ENCODE measurements at places on chromosomes 2 and 18.
A peak's percentile ranks its signal among the peaks of the same experiment; 100 is the strongest.

DNA sequence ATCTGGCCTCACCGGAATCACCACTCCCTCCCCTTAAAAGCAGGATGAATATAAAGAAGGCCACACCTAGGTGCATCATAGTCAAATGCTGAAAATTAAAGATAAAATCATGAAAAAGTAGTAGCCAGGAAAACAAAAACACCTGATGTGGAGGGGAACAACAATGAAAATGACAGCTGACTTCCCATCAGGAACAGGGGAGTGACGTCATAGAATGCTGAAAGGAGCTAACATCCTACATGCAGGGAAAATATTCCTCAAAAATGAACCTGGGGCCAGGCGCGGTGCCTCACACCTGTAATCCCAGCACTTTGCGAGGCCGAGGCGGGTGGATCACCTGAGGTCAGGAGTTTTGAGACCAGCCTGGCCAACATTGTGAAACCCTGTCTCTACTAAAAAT lies 108.1 kb downstream of the UGGT1 start:
- DNase-seq = no peak

GRCh38 chr18:54161267-54161666 lies 63.2 kb downstream of the MBD2 start:
- DNase-seq = no peak

GRCh38 chr18:79577451-79578395 lies 101.9 kb upstream of the CTDP1 start:
- DNase-seq = peak; percentile 14

DNA sequence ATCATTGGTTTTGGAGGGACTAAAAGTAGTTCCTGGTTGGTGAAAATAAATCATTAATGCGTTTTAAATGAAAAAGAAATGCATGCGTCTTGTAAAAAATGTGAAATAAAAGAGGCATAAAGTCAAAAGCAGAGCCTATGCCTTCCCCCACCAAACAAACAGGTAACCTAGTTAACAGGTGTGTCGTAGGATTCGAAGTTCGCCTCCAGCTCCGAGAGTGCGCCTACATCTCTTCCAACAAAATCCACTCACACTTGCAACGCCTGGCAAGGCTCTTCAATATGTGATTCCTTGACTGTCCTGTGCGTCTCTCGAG lies 677 bp upstream of the SMAD4 start:
- DNase-seq = no peak

- DNase-seq = no peak
Observed at GRCh38 chr2:195289081-195289480, 367.9 kb upstream of the SLC39A10 start.

DNA sequence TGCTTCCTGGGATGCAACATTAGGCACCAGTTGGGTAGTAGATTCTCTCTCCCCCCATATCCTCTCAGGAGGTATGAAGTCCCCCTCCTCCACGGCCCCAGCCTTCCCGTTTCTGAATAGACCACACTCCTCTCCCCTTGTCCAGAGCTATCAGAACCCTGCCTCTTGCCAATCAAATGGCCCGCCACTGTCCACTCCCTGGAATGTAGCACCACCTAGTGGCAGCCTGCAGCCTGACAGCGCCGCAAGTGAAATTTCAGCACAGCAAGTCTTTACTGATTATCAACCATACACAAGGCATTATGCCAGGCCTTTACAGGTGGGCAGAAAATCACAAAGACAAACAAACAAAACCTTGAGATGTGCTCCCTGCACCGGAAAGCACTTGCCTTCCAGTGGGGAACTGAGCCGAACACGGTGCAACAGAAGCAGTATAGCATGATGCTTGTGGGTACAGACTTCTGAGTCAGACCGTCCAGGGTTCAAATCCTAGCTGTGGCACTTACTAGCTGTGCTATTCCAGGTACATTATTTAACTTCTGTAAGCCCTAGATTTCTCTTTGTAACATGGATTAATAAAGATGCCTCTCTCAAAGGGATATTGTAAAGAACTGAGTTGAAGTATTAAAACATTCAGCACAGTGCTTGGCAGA lies 174.0 kb downstream of the SMAD2 start:
- DNase-seq = peak; percentile 49

GRCh38 chr2:128720080-128721022 lies 401.7 kb upstream of the HS6ST1 start:
- DNase-seq = no peak

- DNase-seq = no peak
Observed at GRCh38 chr2:193584522-193584938, 1389.8 kb upstream of the TMEFF2 start.

DNA sequence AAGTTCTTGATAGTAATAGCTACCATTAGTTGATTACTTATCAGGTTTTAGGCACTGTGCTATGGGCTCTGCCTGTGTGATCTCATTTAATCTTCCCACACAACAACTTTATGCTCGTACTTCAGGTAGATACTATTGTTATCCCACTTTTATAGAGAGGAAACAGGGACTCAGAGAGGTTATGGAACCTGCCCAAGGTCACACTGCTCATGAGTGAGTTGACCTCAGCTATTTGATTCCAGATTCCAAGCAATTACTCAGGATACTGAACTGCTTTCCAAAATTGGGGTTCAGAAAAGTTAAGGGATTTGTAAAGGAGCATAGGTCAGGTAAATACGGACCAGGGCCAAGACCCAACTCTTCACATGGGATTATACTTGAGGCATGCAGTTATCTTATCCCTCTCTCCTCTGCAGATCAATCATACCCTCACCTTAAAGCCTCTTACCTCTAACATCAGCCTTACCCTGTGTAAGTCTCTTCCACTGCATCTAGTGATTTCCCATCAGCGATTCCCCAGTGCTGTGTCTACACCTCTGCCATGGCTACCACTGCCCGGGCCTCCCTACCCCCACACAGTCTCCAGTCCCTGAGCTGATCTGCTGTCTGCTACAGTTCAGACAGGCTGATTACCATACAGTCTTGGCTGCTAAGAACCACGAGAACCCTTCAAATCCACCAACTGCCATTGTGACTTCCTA lies 74.4 kb downstream of the ANTXR1 start:
- no peak for DNase-seq

DNA sequence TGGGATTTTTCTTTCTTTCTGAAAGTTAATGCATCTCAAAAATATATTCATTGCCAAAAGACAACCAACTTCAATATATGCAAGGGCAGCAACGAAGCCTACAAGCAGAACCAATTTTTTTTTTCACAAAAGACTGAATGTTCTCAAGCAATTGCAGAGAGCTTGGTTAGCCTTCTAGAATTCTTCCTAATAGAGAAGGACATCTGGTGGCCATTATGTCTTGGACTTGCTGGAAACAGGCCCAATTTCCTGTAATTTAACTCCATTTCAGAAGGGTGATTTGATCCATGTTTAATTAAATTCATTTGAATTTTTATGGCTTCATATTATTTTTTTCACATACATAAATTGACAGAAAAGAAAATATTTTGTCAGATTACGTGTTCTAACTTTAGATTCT lies 208.0 kb downstream of the TPGS2 start:
- DNase-seq = no peak

DNA sequence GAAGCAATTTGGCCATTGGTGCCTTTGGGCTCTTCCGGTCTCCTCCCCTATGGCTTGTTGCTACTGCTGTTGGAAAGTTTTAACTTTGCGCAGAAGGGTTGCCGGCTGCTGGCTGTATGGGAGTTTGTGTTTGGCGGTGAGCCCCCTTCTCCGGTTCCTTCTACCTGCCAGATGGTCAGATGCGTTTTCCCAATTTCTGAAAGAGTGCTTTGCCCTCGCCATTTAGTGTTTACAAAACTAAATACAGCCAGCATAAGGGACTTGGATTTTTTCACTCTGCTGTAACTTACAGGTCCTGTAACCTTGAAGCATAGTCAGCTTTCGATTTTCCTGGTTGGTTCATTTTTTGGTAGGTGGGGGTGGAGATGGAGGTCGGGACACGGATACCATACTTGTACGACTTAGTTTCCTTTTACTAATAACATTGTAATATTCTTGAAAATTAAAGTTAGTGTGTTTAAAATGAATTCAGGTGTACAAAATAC lies 604 bp downstream of the COQ10B start:
- DNase-seq = no peak

DNA sequence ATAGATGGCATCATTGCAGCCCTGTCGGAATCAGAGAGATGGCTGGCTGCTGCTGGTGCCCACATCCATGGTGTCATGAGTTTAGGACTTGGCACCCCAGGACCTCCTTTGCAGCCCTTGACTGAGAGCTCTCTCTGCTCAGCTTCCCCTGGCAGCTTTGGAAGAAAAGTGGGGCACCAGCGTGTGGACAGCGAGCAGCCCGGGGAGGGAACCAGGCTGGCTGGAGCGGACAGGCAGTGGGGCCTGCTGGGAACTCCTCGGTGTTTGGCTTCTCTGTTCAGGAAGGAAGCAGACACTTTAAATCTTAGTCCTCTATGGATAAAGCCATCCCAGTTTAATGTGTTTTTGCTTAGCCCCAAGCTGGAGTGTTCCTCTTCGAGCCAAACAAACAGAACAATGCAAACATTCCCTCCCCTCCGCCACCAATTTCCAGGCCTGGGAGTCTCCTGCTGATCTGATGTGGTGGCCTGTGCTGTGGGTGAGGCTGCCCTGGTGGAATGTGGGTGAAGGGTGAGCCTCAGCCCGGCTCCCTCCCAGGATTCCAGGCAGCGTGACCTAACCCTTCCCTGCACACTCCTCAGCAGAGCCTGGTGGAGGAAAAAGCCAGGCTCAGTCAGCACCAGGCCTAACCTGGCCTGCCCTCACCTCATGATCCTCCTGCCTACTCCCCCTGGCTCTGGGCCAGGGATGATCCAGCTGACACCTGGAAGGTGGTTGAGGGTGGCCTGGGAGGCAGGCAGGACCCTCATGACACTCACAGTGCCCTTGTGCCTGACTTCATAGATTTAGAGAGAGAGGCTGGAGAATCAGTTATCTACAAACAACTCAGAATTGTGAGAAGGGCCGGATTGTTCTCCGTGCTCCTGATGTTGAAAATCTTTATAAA lies 21.6 kb upstream of the ITGB6 start:
- no peak for DNase-seq

GRCh38 chr18:78642296-78642951 lies 337.2 kb upstream of the SALL3 start:
- DNase-seq = no peak

- DNase-seq = no peak
Observed at GRCh38 chr18:3861495-3861894, 411.5 kb downstream of the TGIF1 start.

GRCh38 chr18:26307161-26307773 lies 81.0 kb downstream of the TAF4B start:
- DNase-seq = no peak

DNA sequence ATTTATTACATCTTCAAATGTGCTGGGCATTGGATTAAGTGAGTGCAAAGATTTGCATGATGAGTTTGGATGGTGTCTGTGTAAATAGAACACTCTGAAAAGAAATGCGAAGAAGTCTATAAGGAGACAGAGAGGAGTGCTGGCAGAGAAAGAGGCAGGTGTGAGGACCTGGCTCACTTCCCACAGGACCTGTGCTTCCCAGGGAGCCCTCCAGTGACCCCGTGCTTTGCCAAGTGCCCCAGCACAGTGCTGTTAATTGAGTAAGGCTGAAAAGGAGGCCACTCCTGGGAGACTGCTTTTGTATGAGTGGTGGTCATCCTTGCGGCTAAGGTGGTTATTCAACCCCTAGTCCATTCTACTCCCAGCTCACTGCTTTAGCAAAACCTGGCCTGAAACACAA lies 230.8 kb downstream of the OSR1 start:
- DNase-seq = no peak

GRCh38 chr2:86201671-86202335 lies 2.5 kb downstream of the MRPL35 start:
- no peak for DNase-seq

DNA sequence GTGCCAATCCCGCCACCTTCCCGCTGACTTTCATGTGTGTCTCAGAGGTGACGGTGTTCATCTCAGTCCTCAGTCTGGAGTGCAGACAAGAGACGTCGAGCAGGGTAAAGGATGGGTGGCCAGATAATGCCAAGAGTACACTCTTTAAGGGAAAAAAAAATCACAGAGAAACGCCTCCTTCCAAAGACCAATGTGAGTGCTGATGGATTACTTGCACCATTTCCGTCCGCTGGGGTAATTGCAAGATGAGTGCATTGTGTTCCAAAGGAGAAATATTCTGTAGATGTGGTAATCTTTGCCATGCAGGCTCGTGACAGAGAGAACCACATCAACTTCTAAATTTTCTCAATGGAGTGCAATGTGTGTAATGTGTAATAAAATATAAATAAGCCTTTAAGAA lies 81.0 kb downstream of the KLHL29 start:
- no peak for DNase-seq

GRCh38 chr2:60540074-60540473 lies 13.4 kb downstream of the BCL11A start:
- no peak for DNase-seq

DNA sequence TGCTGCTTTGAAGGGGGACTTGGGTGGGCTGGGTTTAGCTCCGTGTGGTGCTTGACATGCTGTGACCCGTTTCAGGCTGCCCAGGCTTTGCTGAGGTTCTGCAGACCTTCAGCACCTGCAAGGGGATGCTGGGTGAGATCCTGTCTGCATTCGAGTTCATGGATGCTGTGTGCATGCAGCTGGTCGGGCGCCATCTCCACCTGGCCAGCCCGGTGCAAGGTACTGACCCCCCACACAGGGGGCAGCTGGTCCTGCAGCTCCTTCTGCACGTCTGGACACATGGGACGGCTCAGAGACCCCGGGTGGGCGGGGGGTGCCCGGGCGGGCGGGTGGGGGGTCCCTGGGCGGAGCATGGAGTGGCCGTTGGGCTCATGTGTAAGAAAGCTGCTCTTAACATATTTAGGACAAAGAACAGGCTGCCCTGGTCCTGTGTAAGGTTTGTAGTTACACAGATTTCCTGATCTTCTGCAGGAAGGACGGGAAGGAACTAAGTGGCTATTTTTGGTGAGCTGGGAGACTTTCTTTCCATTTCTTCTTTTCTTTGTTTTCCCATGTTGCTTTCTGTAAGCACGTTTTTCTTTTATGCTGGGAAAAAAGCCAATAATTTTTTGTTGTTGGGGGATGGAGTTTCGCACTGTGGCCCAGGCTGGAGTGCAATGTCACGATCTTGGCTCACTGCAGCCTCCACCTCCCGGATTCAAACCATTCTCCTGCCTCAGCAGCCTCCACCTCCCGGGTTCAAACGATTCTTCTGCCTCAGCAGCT lies 15.8 kb downstream of the D2HGDH start:
- no peak for DNase-seq

GRCh38 chr18:47615043-47615442 lies 315.4 kb downstream of the SMAD2 start:
- no peak for DNase-seq

DNA sequence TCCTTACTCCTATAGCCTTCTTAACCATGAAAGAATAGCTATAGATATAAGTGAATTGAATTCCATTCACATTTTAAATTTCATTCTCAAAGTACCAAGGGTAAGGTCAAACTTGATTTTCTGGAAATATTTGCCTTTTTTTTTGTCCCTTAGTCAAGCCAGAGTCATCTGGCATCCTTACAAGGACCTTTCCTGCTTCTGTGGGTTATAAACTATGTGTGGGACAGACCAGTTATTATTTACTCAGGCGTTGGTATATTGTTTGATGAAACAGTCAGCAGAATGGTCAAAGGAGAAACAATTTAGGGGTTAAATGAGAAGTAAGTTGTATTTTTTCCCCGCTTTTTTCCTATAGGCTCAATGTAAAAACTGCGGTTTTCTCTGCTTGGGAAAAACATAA lies 1103.2 kb upstream of the ZEB2 start:
- DNase-seq = no peak

GRCh38 chr2:181025004-181025403 lies 44.6 kb downstream of the UBE2E3 start:
- DNase-seq = no peak
